ENCODE measurements at places on chromosomes 2 and 18.

DNA sequence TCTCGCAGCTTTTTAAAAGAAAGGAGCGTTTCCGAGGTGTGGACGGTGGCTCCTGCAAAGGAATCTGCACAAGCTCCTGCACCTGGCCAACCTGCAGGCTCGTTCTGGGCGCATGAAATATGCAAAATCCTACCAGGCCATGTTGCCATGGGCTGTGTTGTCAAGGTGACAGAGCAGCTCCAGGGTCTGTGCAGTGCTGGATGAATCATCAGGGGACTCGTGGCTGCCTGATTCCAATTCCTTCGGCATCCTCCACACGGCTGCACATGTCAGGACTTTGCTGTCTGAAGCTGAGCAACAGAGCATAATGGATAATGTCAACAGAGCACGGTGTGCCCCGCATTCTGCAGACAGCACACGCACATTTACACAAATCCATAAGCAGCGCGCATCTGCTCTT lies 120.5 kb downstream of the EIPR1 start:
- DNase-seq = no peak

- DNase-seq = no peak
Observed at GRCh38 chr2:100451092-100451491, 19.2 kb upstream of the NMS start.

DNA sequence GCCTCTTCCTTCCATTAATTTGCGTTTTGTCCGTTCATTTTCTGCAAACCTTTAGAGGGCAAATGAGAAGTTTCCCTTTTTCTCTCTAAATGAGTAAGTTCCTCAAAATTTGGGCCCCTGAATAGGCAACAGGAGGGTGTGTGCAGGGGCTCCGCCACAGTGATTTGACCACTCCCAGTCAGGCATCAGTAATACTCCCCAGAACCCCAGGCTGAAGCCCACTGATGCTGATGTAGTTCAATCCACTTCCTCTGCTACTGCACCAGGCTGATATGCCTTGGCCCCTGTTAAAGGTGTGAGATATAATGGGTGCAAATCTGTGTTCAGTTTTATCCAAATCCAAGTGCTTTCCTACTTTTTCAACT lies 1150.0 kb downstream of the RPIA start:
- no peak for DNase-seq

GRCh38 chr2:186780701-186781316 lies 68.2 kb downstream of the ZSWIM2 start:
- no peak for DNase-seq

DNA sequence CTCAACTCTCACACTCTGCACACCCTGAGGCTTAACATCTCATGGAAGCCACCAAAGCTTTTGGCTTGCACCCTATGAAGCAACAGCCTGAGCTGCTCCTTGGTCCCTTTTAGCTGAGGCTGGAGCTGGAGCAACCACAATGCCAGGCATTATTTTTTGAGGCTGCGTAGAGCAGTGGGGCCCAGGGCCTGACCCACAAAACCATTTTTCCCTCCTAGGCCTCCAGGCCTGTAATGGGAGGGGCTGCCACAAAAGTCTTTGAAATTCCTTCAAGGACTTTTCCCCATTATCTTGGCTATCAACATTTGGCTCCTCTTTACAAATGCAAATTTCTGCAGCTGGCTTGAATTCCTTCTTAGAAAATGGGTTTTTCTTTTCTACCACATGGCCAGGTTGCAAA lies 39.8 kb downstream of the CTNNA2 start:
- DNase-seq = no peak

DNA sequence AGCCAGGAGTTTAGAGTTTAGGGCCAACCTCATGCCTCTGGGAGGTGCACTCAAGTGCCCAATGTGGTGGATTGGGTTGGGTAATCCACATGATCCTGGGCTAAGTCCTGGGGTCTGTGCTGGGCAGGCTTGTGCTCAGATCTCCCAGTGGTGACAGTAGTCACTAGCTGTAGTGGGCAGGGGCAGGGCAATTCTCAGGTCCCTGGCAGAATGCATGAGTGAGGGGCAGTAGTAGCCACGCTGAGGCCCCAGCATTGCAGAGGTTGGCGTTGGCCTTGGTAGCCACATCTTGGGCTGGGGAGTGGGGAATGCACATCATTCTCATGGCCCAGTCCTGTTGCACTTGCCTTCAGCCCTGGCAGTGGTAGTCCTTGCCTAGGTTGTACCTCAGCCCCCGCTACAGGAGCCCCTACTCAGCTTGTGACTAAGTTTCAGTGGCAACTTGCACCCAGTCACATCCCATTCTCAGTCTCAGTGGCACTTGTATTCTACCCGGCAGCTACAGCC lies 269.9 kb downstream of the GULP1 start:
- DNase-seq = no peak

DNA sequence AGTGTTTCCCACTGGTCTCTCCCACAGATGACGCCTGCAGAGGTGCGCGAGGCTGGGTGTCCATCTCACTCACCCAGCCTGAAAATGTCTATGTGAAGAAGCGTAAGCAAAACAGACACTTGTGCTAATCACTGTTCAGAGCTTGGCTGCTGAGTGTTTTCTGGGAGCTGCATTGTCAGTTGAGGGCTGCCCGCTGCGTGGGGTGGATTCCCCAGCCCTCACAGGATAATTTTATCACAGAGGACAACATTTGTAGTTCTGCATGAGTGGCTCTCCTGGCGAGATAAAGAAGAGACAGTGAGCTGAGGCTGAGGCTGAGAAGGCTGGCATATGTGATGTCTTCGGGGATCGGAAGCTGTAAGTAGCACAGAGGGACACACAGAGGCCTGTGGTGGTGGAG lies 16.2 kb upstream of the CAPN13 start:
- no peak for DNase-seq

All from activated naive CD8-positive, alpha-beta T cell treated with anti-CD3 and anti-CD28 coated beads, Interleukin-2, amount 50 U/mL, for 16 hours (primary cell).